ENCODE measurements at places on chromosomes 3 and 15.
A peak's percentile ranks its signal among the peaks of the same experiment; 100 is the strongest.

GRCh38 chr3:108218811-108219210 is 3.4 kb downstream of the IFT57 start:
- DNase-seq = peak; percentile 67

- no peak for DNase-seq
Measured at GRCh38 chr15:70090436-70091296, 7.1 kb downstream of the TLE3 start.

- no peak for DNase-seq
Measured at GRCh38 chr3:194877291-194878119, 191.8 kb downstream of the FAM43A start.

- no peak for DNase-seq
Measured at GRCh38 chr3:147615035-147615434, 205.9 kb downstream of the ZIC1 start.

DNA sequence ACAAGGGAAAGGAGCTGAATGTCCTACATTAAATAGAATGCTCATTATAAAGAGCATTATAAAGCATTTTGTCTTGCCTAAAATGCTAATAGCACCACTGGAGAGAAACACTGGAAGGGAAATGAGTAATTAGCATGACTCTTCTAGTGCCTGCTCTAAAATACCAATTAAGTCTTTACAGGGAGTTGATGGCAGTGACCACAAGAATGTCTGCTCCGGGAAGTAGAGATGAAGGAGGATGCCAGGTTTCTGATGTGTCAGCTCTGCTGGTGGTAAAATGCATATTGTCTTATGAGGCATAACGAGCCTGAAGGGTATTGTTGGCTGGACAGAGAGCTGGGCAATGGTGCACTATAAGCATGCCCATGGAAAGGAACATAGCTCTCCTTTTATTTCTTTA is 49.5 kb downstream of the MYLK start:
- DNase-seq = peak; percentile 98

DNA sequence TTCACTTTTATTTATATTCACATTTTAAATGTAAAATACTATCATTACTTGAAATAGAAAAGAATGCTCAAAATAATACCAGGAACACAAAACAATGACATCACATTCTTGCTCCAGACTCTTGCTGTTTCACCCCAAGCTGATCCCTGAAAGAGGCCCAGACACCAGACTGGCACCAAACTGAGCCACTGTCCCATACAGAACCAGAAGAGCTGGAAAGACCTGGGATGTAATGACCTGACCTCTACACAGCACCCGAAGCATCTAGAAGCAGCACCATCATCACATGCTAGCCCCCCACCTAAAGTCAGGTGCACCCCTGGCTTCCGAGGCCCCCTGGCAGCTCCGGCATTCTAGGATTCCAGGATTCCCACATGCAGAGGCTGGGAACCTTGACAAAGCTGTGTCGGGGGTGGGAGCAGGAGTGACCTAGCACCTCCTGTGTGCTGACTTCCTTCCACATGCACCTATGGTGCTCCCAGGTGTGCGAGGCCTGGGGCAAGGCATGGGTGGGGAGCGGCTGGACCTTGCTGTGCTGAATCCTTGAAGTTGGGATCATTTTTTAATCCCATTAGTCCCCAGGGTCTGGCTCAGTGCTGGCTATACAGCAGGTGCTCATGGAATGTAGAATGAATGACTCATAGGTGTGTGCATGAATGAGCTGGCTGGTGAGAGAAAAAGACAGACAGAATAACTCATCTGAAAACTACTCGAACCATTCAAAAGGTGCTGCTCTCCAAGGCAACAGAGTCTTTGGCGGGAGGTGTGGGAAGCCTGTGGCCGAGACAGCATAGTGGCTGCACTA is 144.7 kb upstream of the IQSEC1 start:
- no peak for DNase-seq

- peak; percentile 16 for DNase-seq
Measured at GRCh38 chr3:38662544-38662943, 13.1 kb upstream of the SCN5A start.

- no peak for DNase-seq
Measured at GRCh38 chr15:80151148-80151547, 1.7 kb upstream of the FAH start.

DNA sequence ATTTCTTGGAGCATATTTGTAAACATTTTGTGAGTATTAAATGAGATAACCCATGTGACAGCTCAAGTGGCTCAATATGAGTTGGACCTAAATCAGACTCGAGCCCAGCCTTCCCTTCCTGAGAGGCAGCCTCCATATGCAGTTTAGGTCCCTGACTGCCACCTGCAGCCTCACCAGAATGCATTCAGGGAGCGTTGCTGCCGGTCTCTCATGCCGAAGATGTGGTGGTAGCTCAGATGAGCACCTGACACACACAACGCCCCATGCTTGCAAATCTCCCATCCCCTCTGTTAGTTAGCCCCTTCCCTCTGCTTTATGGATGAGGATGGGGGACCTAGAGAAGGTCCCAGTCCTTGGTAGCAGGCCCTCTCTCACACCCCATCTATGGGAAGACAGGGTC is 9.2 kb downstream of the ST6GAL1 start:
- no peak for DNase-seq

GRCh38 chr3:123154020-123154985 is 47.4 kb upstream of the SEC22A start:
- DNase-seq = no peak

DNA sequence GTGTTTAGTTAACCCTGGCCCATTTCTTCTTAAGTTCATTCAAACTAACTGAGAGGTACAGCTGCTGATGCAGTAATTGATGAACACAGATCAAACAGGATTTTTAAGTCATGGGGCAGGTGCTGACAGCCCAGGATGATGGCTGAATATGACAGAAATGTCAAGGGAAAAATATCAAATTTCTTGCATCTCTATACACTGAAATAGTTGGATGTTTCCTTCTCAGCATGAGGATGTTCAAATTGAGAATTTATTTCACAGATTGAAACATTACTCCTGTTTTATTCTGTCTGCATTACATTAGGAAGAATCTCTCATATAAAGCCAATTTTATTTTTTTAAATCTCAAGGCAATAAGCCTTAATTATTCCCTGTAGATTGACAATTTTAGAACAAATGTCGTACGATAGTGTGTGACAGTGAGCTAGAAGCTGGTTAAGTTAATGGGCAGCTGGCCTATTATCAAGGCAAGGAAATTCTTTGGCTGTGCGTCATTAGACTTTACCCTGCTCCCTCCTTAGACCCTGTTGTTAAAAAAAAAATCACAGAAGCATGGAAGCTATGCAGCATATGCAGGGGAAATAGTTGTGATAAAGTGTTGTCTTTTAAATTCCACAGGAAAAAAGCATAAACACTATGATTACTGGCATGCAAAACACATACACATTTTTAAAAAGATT is 183.8 kb upstream of the KCNMB2 start:
- DNase-seq = peak; percentile 90

DNA sequence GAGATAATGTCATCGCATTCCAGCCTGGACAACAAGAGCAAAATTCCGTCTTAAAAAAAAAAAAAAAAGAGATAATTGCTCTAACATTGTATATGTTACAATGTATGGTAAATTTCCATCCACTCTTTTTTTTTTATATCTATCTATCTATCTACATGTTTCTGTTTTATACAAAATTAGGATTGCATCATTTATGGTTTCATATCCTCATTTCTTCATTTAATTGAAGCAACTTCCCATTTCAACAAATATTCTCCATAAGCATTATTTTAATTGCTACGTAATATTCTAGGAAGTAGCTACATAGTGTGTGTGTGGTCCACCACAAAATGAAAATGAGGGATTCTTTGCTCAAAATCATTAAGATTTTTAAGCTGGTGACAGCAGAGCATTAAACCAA is 18.4 kb downstream of the RBP1 start:
- no peak for DNase-seq

GRCh38 chr3:38475716-38476115 is 20.4 kb upstream of the EXOG start:
- DNase-seq = no peak

DNA sequence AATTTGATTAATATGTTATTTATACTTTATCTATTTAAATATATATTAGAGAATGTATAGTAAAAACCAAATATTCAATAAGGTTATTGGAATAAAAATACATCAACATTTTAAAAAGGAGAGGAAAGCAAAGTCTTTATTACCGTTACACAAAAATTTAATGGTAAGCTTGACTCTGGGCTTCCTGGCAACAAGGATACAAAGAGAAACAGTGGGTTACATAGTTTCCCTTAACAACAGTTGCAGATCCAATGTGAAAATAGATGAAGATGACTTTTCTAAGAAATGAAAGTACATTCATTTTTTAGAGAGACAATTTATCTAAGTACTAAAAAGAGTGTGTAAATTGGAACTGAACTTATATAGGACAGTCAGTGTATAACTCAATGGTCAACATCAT is 6.0 kb upstream of the PHLDB2 start:
- DNase-seq = no peak

DNA sequence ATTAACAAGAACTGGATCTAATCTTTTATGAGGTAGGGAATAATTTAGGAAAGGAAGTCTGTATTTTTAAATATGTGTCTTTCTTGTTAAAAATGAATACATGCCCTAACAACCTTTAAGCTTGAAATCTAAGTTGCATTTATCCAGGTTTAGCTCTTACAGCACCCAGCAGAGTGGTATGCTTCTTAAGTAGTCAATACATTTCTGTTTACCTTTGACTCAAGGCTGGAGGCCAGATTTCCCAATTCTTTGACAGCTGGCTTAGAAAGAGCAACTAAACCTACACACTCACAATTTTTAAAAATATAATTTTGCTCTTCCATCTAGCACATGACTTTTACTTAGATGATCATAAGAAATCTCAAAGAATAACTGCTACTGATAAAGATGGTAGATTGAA is 148.9 kb downstream of the DPH6 start:
- no peak for DNase-seq

DNA sequence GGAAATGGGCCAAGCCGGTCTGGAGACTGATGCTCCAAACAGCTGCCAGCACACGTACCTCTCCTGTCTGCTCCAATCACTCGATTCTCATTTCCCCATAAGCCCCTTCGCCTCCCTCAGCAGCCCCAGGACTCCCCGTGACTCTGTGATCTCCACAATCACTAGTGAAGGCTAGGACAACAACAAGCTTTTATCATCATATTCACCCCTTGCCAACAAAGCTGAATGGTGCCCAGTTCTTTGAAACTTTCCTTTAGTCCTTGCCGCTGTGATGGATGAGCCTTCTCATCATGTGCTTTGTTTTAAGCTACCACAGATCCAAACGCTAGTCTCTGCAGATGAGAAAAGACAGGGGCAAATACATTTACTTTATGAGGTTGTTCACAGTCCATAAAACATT is 242.0 kb downstream of the SV2B start:
- DNase-seq = no peak

- peak; percentile 69 for DNase-seq
Measured at GRCh38 chr15:45121706-45122417, 7.7 kb downstream of the DUOXA2 start.

- peak; percentile 60 for DNase-seq
Measured at GRCh38 chr3:38131621-38132369, 5.1 kb downstream of the ACAA1 start.

DNA sequence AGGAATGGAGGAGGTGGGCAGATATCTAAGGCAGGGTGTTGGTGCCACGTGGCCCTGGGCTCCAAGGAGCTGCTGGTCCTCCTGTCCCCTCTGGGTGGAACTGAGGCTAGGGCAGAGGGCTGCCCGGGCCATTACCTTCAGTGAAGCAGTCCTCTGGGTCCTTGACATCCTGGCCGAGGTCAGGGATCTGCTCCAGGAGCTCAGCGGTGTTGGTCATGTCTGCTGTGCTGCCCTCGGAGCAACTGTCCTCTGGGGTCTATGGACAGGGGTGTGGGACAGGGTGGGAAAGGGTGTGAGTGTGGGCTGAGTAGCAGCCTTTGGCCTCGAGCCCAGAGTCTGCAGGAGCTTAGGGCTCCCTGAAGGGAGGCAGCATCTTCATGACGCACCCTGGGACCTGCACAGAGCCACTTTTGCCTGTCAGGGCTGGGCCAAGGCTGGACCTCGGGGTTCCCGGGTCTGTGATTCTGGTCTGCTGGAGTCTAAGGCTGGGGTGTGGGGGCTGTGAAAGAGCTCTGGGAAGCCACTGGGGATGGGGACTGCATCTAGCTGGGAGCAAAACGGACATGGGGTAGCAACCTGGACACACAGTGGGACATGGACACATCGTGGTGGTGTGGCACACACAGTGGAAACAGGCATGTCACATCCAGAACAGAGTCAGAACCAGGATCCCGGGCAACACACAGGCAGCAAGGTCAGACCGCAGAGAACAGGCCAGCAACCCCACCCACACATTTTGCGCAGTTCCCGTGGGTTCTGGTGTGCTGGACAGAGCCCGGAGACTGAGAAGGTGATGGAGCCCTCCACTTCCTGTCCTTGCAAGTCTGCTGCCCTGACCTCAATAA is 72.7 kb downstream of the SCN5A start:
- DNase-seq = no peak

DNA sequence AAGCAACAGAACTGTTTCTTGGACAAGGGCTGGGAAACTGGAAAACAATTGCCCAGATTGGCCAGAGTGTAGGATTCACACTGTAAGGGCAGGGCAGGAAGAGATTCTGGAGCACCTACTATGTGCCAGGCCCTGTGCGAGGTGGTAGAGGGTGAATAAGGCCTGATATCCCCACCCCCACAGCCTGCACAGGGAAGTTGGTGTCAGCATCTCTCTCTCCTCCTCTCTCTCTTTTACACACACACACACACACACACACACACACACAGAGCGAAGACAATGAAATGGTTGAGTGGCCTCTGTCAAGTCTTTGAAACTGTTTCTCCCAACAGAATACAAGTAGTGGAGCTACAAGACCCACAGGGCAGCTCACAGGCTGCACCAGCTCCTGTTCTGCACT is 47.1 kb upstream of the SLCO2A1 start:
- no peak for DNase-seq

DNA sequence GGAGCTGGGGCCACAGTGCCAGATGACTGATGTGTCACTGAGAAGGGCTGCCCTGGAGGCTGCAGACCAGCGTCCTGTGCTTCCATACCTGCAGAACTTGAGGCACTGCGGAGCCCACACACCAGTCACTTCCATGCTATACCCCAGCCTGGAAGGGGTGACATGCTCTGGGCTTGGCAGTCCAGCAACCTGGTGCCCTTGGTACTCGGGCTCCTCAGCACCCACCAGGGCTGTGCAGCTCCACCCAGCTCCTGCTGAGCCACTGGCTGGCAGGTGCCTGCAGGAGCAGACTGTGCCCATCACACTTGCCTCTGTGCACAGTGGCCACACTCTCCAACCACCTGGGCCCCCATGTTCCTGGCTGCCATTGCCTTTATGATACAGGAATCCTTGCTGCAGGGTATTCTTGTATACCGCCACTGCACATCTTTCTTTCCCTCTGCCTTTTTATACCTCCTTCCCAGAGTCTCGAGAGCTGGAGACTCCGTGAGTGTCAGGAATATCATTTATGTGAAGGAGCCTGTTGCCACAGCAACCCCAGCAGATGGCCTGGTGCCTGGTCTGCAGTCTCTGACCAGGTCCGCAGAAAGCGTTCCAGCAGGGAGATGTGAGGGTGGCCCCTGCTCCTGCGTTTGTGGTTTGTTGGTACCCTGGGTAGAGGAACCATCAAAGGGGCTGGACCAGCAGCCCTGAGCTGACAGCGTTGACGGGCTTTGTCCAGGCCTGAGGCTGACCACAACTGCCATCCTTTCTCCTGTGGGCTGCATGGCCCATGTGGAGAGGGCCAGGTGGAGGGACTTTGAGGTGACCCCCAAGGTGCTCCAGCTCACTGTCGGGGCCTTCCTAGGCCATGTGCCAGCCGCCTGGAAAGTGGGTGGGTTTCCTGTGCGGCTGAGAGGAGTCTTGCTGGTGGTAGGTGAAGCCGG is 93.4 kb upstream of the PLXNA1 start:
- DNase-seq = no peak

GRCh38 chr3:10981961-10982360 is 10.6 kb upstream of the SLC6A1 start:
- DNase-seq = peak; percentile 51

GRCh38 chr3:5729852-5730251 is 542.3 kb downstream of the EDEM1 start:
- no peak for DNase-seq
